Activated CD4-positive, alpha-beta T cell treated with anti-CD3 and anti-CD28 coated beads, Interleukin-2, amount 50 U/mL, for 24 hours (primary cell): ENCODE measurements at places on chromosomes 2 and 18.

- no peak for DNase-seq
Observed at GRCh38 chr2:200430017-200430416, 79.9 kb downstream of the KCTD18 start.

DNA sequence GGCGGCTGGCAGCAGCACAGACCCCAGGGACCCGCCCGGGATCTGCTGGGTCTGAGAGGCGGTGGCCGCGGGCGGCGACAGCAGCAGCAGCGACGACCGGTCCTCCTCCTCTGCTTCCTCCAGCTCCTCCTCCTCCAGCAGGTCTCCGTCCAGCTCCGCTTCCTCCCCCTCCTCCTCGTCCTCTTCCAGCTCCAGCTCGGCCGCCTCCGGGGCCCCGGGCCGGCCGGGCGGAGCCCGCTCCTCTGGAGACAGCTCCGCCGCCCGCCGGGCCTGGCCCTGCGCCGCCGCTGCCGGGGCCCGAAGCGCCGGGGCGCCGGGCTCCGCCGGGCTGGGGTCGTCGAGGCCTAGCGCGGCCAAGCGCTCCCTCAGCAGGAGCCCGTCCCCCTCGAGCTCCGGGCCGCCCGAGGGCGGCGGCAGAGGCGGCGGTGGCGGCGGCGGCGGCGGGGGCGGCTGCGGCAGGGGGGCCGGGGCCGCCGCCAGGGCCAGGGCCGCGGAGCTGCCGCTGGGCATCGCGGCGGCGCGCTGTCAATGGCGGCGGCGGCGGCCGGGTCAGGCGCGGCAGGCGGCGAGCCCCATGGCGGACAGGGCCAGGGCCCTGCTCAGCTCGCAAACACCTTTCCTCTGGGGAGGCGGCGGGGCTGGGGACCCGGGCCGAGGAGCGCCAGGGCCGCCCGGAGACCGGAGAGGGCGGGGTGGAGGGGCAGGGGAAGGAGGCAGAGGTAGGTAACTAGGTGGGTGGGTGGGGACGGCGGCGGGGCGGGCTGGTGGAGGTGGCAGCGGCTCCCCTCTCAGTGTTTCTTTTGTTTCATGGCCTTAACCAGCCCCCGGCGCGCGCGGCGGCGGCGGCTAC, 445 bp downstream of the MEX3C start:
- DNase-seq = peak; percentile 16

GRCh38 chr18:63681449-63682340, 20.0 kb upstream of the SERPINB3 start:
- DNase-seq = no peak

DNA sequence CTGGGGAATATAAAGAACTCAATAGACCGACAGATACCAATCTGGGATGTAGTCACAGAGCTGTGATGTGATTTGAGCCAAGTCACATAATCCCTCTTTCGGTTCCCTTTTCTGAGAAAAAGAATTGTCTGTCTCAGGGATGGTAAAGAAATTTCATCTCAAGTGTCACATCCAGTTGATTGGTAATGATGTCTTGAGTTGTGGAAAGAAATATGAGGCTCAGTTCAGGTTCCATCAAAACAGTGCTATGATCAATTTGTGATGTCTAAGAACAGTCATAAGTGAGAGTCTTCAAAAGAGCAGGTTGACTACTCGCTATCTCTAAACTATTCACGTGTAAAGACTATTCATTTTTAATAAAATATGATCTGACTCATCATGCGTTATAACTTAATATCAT, 223.3 kb downstream of the METTL4 start:
- no peak for DNase-seq

DNA sequence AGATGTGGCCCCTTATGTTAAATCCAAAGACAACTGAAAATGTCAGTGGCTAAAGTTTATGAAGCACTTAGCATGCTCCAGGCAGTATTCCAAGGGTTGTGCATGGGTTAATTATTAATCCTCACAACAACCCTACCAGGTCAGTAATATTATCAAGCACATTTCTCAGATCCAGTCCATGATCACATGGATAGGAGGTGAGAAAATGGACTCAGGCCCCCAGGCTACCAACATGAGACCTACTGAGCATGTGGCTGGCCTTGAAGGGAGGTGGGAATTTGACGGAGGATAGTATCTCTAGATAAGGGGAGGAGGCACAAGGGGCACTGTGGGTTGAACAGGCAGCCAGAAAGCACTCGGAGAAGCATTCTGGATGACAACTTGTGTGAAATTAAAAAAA, 412.0 kb downstream of the MEIS1 start:
- DNase-seq = no peak

- DNase-seq = no peak
Observed at GRCh38 chr18:68780802-68781635, 16.9 kb upstream of the CCDC102B start.

DNA sequence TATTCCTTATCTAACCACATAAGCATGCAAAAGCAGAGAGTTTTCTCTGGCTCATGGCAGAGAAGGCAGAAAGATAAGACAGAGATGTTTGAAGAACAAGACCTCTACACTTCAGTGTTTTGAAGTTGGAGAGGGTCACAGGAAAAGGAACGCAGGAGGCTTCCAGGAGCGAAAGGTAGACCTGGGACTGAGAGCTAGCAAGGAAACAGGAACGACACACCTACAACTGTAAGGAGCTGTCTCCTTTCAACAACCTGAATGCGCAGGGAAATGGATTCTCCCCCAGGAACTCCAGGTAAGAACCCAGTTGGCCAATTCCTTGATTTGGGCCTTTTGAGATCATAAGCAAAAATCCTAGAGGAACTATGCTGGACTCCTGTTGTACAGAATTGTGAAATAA, 746.6 kb upstream of the DDX18 start:
- DNase-seq = no peak

GRCh38 chr2:241080405-241081189, 21.5 kb downstream of the MTERF4 start:
- DNase-seq = no peak

DNA sequence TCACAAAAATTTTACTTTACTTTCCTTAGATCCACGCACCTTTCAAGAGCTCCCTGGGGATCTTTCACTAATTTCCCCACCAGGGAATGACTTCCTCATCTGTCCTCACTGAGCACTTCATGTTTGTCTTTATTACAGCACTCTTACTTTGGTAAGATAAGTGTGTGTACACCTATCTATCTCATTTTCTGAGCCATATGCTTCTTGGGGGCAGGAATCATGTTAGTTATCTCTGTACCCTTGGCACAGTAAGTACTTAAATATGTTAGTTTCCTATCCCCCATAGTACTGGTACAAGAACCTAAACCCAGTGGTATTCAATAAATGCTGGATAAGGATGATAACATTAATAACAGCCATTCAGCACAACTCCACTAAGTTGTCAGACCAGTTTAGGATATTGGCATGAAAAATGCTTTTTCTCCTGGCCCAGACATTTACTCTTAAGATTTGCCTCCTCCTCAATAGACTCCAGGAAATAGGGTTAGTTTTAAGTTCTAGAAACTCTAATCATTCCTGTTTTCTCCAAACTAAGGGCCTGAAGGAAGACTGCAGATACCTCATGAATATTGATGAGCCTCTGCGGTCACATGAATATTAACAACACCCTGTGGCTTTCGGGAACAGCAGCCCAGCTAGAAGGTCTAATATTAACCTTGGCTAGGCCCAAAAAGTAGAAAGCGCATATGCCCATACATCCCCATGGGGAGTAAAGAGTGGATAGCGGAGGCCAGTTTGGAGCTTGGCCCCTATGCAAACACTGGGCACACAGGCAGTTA, 38.2 kb downstream of the NHEJ1 start:
- no peak for DNase-seq

DNA sequence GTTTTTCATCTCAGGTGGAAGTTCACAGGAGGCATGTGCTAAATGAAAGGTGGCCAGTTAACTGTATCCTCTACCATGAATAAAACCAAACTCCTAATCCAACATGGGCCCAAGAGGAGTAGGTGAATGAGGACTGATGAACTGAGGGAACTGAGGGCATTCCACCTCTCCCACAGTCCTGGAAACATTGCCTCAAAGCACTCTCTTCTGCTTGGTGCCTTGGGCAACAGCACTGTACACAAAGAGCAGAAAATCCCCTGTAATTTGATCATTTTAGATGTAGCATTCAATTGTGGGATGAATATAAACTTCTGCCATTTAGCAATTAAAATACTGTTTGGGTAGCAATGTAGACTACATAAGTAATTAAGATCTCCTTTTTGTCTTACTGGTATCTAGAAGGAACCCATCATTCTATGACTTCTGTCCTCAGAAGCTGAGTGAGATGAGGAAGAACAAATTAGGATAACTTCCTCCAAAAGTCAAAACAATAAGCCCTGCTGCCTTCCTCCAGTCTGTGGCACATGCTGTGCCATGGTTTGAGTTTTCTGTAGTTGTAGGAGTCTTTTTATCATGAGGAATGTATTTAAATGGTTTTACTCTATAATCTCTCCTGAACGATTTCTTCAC, 86.7 kb upstream of the ZEB2 start:
- no peak for DNase-seq
